ENCODE measurements at places on chromosomes 5 and 9.

GRCh38 chr9:121268598-121268850, 562 bp downstream of the GSN start:
- DNase-seq = peak; percentile 5

GRCh38 chr5:68447136-68447929, 231.8 kb downstream of the PIK3R1 start:
- DNase-seq = no peak

GRCh38 chr5:5340206-5340729, 82.2 kb upstream of the ICE1 start:
- no peak for DNase-seq

DNA sequence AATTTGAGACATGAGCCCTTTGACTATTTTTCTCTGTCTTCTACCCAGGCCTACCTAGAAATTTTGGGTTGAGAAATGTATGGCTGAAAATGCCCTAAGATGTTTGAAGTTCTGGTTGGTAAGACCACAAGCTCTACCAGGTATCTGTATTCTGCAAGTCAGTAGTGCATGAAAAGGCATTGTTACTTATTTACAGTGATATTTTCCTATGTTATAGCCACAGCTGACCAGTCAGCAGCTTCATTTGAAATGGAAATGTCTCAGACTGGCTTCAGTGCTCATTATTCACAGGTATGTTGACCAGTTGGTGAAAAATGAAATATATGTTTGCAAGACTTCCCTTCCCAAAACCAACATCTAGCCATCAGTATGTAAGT, 91.9 kb upstream of the ITGA2 start:
- DNase-seq = no peak

GRCh38 chr9:23587903-23588302, 238.1 kb downstream of the ELAVL2 start:
- no peak for DNase-seq

DNA sequence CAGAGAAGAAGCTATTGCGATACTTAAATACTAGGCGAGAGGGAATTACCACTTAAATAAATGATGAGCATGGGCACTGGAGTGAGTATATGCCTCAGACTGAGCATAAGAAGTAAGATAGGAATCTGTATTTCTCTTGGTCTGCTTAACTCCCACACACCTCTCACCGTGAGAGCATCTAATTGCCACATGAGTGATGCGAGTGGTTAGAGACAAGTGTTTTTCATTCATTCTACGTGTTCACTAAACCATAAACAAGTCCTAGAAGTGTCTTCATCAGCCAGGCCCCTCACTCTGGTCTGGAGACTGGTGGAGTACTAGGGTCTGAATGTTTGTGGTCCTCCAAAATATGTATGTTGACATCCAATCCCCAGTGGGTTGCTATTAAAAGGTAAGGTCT, 150.2 kb upstream of the SLC12A2 start:
- DNase-seq = no peak

DNA sequence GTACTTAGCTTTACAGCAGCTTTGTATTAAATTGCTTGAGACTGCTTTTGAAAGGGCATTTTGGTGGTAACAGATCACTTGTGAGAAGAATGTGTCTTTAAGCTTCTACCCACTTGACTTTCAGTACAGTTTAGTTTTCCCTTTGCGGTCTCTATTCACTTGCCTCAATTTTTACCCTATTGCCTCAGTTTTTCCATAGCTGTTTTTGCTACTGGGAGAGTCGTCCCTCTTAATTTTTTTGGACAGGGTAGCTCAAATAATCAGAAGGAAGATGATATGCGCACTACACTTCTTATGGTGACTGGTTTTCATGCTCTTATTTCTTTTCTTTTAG, 18.8 kb downstream of the UGCG start:
- no peak for DNase-seq

DNA sequence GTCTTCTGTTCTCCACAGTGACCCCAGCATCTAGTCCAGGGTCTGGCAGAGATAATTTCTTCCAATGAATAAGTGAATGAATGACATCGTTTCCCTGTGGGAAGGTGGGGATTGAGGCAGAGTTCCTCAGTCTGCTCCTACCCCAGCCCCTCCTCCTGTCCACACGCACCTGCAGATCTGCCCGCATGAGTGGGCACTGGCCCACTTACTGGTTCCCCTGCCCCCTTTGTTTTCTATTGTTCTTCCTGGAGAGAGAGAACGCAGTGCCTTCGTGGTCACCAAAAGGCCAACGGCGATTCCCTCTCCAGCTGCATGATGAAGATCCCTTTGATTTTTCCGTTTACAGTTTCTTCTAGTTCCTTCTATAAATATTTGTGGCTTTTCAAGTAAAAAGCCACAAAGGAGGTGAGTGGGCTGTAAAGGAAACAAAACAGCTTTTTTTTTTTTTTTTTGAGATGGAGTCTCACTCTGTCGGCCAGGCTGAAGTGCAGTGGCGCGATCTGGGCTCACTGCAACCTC, 5.8 kb upstream of the FPGS start:
- no peak for DNase-seq

DNA sequence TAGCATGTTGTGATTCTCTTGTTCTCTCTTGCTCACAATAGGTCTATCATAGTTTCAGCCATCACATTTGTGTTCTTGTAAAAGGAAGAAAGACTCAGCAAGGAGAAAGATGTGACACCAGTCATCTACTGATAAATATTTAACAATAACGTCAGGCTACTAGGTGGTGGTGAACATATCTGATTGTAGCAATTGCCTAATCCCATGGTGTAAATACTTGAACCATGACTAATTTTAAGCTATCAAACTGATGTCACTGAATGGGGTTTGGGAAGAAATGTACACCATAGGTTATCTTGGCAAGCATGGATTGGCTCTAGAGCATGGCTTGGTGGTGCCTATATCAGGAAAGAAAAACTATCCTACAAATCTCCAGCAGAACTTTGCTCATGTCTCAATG, 16.6 kb downstream of the DMRTA1 start:
- no peak for DNase-seq

GRCh38 chr5:15483351-15484097, 16.5 kb upstream of the FBXL7 start:
- peak; percentile 23 for DNase-seq

GRCh38 chr5:124620743-124621142, 125.7 kb downstream of the ZNF608 start:
- no peak for DNase-seq

- no peak for DNase-seq
Observed at GRCh38 chr5:146718609-146719008, 159.9 kb downstream of the PPP2R2B start.

GRCh38 chr5:82365744-82366228, 87.6 kb upstream of the RPS23 start:
- no peak for DNase-seq

DNA sequence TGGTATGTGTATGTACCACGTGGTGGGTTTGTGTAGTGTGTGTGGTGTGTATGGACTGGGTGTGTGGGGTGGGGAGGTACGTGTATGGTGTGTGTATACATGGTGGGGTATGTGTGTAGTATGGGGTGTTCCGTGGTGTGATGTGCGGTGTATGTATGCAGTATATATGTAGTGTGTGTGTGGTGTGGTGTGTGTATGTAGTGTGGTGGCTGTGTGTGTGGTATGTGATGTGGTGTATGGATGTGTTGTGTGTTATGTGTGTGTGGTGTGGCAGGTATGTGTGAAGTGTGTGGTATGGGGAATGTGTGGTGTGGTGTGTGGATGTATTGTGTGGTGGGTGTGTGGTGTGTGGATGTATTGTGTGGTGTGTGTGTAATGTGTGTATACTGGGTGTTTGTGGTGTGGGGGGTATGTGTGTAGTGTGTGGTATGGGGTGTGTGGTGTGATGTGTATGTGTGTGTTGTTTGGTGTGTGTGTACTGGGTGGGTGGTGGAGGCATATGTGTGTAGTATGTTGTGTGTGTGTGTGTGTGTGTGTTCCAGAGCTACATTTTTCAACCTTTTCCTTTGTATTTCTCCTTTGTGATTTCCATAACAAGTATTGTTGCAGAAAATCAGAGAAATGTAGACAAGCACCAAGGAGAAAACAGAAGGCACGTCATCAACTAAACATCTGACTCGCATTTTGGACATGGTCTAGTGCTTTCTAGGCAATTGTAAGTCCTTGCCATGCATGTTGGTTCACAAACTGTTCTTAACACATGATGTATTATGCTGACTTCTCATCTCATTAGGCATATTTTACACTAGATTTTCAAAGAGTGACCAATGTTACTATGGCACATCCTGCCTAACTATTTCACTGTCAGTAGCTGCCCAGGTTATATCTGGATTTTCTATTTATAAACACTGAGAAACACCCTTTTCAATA, 13.2 kb downstream of the SEMA4D start:
- no peak for DNase-seq

GRCh38 chr5:117336208-117336607, 761.6 kb upstream of the SEMA6A start:
- DNase-seq = no peak

DNA sequence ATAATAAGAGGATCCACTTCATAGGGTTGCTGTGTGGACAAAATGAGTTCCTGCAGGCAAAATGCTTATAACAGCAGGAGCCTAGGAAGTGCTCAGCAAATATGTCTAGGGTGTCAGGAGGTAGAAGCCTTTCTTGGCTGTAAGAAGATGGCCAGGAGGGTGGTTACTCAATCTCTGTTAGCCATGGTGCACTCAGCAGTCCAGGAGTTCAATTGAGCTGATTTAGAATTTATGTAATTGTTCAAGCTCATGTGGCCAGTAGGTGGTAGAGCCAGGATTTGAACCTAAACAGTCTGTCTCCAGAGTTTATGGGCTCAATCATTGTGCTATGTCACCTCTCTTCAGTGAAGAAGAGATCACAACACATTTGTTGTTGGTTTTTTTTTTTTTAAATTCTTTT, 381.2 kb downstream of the KIF4B start:
- DNase-seq = peak; percentile 61

GRCh38 chr5:138647261-138647788, 72.1 kb upstream of the HSPA9 start:
- no peak for DNase-seq

DNA sequence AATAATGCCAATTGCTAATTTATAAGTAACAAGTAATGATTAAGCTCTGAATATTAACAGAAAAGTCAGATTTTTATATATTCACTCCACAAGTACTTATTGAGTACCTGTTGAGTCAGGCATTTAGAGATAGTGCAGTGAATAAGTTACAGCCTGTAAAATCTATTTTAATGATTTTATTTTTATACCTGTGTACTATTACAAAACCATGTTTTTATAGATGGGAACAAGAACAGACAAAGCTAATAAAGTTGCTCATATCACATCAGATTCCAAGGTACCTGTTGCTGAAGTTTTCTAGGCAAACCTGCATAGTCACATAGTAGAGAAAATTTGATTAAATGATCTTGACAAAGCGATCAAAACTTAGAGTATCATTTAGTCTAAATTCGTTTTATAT, 623.7 kb downstream of the EFNA5 start:
- DNase-seq = no peak

GRCh38 chr5:17234374-17234773, 16.9 kb downstream of the BASP1 start:
- no peak for DNase-seq

GRCh38 chr5:151921916-151922315, 2.7 kb downstream of the GLRA1 start:
- DNase-seq = no peak

DNA sequence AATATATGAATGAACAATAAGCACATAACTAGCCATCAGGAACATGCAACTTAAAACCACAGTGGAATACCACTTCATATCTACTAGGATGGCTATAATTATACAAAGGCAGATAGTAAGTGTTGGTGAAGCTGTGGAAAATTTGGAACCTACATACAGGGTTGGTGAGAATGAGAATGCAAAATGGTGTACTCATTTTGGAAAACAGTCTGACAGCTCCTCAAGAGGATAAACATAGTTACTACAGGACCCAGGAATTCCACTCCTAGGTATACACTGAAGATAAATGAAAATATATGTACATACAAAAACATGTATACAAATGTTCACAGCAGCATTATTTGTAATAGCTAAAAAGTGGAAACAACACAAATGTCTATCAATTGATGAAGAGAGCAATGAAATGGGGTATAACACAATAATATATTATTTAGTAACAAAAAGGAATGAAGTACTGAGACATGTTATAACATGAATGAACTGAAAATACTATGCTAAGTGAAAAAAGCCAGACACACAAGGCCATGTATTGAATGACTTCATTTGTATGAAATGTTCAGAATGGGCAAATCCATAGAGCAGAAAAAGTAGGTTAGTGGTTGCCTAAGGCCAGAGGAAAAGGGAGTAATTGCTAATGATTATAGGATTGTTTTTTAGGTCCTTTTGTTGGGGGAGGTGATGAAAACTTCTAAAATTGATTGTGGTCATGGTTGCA, 31.2 kb upstream of the CDK5RAP2 start:
- DNase-seq = no peak

- DNase-seq = no peak
Observed at GRCh38 chr9:69444791-69445190, 119.8 kb downstream of the ENTREP1 start.

- DNase-seq = no peak
Observed at GRCh38 chr9:125544988-125545651, 161.9 kb downstream of the MAPKAP1 start.

DNA sequence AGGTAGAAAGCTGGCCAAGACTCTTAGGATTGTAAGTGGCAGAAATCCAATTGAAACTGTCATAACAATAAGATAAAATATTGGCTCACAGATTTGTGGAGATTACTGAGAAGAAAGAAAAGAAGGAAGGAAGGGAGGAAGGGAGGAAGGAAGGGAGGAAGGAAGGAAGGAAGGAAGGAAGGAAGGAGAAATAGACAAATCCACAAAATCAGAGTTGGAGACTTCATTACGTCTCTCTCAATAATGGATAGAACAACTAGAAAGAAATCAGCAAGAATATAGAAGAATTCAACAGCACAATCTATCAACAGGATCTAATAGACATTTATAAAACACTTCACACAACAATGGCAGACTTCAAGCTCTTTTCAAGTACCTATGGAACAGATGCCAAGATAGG, 17.9 kb upstream of the PAM start:
- no peak for DNase-seq

DNA sequence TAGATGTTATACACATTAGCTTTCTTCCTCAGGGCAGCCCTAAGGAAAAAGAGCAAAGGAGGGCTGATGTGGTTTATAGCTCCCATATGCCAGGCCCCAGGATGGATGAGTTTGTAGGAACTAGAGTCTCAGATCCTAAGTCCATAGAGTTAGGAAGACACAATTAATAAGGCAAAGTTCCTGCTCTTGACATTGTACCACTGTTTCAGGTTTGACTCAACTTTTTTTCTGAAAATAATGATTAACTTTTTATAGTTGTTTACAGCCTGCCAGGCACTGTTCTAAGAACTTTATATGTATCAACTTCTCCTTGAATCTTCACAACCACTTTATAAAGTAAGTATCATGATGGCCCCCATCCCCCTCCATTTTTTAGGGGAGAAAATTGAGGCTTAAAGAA, 339.5 kb downstream of the PDE4D start:
- DNase-seq = no peak

DNA sequence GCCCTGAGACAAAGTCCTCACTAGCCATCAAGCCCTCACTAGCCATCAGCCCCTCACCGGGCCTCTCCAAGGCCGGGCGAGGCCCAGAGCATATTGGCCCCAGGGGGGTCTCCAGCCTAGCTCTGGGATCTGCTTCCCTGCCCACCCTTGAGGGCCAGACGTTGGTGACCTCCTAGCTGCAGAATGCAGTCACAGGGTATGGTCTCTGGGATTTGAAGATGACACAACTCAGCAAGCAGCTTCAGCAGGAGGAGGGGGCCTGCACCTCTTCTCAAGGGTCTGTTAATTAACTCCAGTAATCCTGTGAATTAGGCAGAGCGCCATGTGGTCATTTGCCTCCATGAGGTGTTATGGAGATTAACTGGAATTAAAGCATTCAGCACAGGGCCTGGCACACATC, 116.9 kb upstream of the SPOCK1 start:
- no peak for DNase-seq

Data from NCI-H510A treated with DMSO at 0.1 percent for 48 hours (cell line).